Thymus (tissue), 14 donors: ENCODE measurements at places on chromosomes 7 and 10.

DNA sequence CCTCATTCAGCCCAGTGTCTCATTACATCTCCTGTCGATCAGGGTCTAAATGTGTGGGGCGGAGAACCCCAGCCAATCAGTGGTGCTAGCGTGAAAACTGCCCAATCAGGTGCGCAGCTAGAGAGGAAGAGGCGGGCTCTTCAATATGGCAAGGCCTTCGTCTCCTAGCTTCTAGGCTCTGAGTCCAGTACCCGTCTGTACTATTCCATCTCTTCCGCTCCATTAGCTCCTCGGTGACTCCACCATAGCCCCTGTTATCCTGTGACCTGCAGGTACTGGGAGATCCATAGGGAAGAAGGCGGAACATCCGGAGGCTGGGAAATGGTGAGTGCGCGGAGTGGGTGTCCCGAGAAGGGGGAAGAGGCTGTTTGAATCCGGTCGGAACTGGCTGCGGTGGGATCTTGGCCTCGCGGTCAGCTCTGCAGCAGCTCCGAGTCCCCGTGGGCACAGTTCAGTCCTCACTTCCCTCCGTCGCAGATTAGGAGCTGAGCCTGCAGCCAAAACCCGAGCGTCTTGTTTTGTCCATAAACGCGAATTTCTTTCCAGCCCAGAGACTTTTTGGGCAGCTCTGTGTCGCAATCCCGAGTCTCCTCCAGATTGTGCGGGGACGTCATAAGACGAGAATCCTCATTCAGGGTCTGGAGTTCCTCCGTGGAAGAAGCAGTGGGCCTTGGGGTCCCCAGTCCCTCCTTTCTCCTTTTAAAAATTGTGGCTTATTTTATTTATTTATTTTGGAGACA lies at the start of gene ZNF727:
Gene ZNF727 (plus strand): TSS at position 134 of the 740 bp plus-strand sequence. CDS start 188 bp downstream, at position 322.
- no peak for DNase-seq

GRCh38 chr7:126700807-126701604 lies 551.7 kb downstream of the GRM8 start:
- peak; percentile 19 for DNase-seq

DNA sequence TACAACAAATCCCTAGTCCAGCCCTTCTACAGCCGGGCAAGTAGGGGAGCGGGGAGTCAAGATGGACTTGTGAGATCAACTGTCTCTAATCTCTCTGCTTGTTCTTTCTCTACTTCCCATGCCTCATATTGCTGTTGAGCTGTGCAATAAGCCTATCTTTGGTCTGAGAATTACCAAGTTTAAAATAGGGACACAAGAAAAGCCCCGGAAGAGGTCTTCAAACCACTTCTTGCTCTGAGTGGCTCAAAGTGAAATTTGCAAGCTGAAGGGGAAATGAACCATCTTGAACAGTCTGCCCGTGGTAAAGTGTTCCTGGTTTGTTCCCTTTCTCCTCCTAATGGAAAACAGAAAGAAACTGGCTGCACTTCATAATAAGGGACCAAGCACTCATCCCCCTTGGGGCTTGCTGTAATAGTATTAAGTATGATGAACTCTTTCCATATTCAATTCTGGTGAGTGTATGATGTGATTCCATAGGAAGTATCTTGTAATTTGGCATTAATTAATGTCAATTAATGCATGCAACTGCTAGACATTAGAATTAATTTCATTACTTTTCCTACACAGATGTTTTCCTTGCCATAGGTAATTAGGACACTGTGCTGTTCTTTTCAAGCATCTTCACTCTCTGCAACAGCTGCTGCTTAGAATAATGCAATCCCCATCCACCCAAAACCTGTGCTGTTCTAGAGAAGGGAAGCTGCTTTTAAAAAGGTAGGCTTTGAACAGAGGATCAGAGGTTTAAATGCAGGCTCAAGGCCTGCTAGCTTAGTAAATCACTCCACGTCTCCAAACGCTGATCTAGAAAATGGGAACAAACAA lies 449.6 kb downstream of the SORCS1 start:
- no peak for DNase-seq

- DNase-seq: peak; percentile 40
These were observed 861 bp downstream of the NRBF2 start for GRCh38 chr10:63133821-63134557.

DNA sequence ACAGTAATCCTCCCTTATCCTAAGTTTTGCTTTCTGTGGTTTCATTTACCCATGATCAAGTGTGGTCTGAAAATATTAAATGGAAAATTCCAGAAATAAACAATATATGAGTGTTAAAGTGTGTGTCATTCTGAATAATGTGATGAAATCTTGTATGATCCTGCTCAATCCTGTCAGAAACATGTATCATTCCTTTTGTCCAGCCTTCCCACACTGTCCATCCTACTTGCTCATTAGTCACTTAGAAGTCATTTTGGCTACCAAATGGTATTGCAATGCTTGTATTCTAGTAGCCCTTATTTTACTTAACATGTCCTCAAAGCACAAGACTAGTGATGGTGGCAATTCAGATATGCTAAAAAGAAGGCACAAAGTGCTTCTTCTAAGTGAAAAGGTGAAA lies 1211.2 kb upstream of the SORCS1 start:
- DNase-seq: no peak

GRCh38 chr10:110802551-110803238 lies 69.0 kb upstream of the PDCD4 start:
- DNase-seq: peak; percentile 71

GRCh38 chr7:128265906-128266300 lies 24.8 kb downstream of the LEP start:
- DNase-seq: no peak
